M059J (cell line): ENCODE measurements at places on chromosomes 2 and 18. TPM values are rescaled to one million over a fixed set of nuclear protein-coding genes. Genes with fewer than 3 reads are reported as not detected.

The ABCB11 gene
- total RNA-seq = 0.02 TPM in 2 replicates

DNA sequence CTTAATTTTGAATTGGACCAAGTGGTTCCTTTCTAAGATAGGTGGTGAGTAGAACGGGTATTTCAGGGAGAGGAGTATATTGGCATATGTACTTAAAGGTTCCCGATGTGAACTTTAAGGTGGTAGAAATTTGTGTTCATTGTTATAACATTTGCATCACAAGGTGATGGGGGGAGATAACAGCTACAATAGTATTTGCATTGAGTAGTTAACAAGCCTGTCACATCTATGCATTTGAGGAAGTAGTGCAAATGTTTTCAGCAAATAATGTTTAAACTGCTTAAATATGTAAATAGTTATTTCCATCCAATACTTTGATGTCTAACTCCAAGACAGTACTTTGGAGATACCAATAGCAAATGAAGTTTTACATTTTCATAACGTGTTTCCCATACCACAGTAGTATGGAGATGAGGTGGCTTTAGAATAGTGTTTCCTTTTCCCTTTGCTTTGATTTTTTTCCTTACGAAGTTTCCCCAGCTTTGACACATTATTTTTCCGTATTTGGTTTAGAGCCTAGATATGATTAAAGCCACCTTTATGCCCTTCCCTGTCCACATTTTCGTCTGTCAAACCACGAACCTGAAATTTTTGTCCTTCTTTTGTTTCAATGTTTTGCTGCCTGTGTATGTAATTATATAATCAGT lies 46.6 kb downstream of the VAPA start:
- DNase-seq = no peak

GRCh38 chr2:30159766-30160165 lies 13.0 kb downstream of the YPEL5 start:
- DNase-seq = no peak

GRCh38 chr18:3177902-3178687 lies 41.7 kb downstream of the MYOM1 start:
- peak; percentile 40 for DNase-seq

The MAP3K19 gene
- total RNA-seq = not detected in 2 replicates

DNA sequence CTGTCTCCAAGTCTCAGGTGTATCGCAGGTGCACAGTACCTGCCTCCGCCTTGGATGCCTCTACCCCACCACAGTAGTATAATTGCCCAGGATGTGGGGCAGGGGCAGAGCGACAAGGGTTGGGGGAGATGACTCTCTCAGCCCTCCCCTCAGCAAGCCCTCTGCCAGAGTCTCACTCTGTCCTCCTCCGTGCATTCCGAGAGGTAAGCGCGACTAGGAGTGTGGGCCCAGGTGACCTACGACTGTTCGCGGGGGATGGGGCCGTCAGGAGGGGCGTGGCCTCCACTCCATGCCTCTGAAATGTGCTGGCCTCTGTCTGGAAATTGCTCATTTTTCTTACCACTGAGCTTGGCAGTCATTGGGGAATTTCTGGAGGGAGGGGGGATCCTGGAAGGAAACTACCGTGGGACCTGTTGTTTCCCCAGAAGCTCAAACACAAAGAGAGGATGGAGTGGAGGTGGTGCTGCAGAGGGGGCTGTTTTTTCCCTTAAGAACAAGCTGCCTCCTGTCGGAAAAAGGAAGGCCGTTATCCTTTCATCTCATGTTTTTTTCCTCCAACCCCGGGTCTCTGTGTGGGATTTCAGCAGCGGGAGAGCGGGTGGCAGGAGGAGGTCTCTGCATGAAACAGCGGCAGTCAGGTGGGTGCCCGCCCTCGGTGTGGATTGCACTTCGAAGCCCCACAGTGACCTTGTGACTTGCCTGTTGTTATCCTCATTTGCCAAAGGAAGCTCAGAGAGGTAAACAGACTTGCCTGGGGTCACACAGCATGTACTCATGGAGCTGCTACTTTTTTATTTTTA lies 13.0 kb upstream of the RALB start:
- DNase-seq = peak; percentile 95

- DNase-seq = peak; percentile 66
Observed at GRCh38 chr18:3454365-3455089, 4.6 kb downstream of the TGIF1 start.

DNA sequence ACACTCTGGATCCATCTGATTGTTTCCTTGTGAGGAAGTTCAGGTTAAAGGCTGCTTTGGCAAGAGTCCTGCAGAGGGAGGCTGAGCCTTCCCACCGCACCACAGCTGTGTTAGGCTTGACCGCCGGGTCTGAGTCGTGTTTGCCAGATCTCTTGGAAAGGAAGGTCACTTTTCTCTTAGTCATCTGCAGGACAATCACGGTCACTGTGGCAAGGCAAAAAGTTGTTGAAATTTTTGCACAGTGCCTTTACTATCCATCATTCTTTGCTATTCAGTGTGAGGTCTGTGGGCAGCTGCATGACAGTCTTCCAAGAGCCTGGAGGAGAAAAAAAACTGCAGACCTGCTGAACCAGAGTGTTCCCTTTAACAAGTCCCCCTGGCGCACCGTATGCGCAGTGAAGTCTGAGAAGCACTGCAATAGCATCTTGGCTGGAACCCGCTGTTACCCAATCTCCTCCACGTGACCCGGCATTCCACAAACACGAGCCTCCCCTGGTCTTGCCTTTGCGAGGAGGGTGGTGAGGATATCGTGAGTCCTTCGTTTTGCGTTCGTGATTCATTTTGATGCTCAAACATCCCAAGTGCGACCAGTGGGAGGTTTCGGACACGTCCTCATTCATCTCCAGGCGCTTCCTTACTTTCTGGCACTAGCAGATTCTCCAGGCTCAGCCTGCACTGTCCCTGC lies 23.0 kb downstream of the BIN1 start:
- peak; percentile 94 for DNase-seq

DNA sequence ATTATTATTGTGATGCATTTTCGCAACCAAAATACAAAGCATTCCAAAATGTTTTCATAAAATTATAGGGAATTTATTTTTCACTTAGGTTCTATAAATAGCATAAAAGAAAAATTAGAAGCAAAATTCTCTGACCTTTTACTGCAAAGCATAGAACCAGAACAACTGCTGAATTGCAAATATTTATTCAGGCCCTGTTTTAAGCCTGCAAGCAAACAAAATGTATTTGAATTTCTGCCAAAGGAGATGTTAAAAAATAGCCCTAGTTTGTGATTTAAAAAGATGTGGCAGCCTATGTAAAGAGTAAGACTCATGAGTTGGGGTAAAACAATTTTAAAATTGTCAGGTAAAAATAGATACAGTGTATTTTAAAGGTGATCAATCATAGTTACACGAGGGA lies 138.1 kb downstream of the KCNJ3 start:
- no peak for DNase-seq

The CFC1 gene
- total RNA-seq = not detected in 2 replicates

GRCh38 chr2:192932376-192932775 lies 737.6 kb upstream of the TMEFF2 start:
- DNase-seq = no peak

The MYO5B gene
- total RNA-seq = 4.1 and 5.5 TPM in 2 replicates

The PKDCC gene
- 4.1 and 5.4 TPM in 2 replicates for total RNA-seq

GRCh38 chr18:45749918-45750689 lies 26.1 kb downstream of the SLC14A1 start:
- DNase-seq = no peak

- no peak for DNase-seq
Observed at GRCh38 chr2:15984368-15985255, 44.3 kb downstream of the MYCN start.

GRCh38 chr2:161355106-161355505 lies 46.9 kb downstream of the PSMD14 start:
- DNase-seq = no peak

The EVX2 gene
- total RNA-seq = not detected in 2 replicates

DNA sequence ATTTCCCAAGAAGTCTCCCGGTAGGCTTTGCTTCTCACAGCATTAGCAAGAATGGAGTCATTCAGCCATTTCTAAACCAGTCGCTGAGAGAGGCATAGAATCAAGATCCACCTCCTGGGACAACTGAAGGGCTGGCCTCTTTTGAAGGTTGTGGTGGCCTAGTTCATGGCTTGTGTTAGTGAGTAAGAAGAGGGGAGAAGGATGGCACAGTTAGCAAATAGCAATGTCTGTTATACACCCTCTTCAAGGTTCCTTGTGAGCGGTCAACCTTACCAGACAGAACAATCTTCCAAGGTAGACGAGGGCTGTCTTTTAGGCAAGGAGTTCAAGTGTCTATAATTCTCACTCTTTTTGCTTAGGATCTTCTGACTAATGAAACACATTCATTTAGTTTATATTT lies 35.4 kb upstream of the DNAH7 start:
- DNase-seq = no peak

DNA sequence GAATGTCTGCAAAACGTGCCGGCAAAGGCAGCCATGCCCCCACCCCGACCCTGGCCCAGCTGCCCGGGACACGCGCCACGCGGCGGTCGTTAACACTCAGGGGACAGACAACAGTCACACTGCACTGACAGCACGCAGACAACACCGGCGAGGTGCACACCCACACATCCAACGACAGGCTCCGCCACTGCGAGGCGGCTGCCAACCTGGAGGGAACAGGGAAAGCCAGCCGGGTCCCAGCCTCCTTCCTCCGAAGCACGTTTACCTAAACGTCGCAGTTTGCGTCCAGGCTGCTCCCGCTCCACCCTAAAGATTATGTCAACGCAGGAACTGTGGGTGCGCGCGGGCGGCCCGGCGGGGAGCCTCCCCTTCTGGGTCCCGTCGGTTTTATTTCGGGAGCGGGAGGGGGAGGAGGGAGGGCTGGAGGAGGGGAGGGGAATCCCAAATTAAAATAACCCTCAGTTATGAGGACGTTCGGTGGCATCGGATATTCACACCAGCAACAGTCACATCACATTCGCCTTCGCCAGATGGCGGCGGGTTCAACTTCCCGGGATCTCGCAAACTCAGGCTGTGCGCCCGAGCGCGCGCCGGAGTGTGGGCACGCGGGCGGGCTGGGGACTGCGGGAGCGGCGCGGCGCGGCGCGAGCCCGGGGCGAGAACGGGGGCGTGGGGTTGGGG lies 644 bp downstream of the PTGR3 start:
- DNase-seq = peak; percentile 54

- peak; percentile 82 for DNase-seq
Observed at GRCh38 chr2:43110442-43110871, 115.9 kb downstream of the ZFP36L2 start.

GRCh38 chr2:66930339-66931220 lies 466.6 kb upstream of the ETAA1 start:
- DNase-seq = peak; percentile 9

The KCMF1 gene
- total RNA-seq = 52.7 and 81.2 TPM in 2 replicates

DNA sequence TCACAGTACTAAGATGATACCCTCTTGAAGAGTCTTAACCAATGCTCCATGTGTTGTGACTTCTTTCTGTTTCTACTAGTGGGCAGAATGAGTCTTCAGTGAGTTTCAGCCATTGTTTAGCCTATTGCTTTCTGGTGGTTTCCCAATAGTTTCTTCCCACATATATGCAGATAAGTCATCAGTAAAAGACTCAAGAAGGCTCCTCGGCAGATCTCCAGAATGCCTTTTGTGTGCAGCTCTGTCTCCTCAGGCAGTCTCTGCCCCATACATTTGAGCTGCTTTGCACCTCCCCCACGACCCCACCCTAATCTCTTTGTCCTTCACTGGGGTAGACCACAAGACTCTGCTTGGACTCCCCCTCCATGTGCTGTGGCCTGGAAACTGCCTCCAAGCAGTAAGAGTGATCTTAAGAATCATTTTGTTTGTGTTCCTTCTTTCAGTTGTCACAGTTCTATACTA lies 71.6 kb upstream of the CHRNA1 start:
- peak; percentile 87 for DNase-seq

- DNase-seq = peak; percentile 72
Observed at GRCh38 chr18:49584394-49584793, 22.5 kb downstream of the LIPG start.

GRCh38 chr2:203859030-203859789 lies 8.4 kb upstream of the CTLA4 start:
- no peak for DNase-seq

DNA sequence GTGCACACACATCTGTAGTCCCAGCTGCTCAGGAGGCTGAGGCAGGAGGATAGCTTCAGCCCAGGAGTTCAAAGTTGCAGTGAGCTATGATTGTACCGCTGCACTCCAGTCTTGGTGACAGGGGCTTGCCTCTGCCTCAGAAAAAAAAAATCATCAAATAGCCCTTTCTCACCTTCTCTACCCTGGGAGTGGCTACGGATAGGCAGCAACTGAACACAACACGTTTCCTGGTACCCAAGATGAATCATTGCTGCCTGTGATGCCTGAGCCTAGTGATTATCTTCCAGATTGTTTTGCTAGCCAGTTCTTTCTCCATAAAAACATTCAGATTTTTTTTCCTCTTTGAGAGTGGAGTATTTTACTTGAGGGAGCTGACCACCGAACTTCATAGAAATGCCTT lies 13.5 kb downstream of the INPP4A start:
- DNase-seq = peak; percentile 75

DNA sequence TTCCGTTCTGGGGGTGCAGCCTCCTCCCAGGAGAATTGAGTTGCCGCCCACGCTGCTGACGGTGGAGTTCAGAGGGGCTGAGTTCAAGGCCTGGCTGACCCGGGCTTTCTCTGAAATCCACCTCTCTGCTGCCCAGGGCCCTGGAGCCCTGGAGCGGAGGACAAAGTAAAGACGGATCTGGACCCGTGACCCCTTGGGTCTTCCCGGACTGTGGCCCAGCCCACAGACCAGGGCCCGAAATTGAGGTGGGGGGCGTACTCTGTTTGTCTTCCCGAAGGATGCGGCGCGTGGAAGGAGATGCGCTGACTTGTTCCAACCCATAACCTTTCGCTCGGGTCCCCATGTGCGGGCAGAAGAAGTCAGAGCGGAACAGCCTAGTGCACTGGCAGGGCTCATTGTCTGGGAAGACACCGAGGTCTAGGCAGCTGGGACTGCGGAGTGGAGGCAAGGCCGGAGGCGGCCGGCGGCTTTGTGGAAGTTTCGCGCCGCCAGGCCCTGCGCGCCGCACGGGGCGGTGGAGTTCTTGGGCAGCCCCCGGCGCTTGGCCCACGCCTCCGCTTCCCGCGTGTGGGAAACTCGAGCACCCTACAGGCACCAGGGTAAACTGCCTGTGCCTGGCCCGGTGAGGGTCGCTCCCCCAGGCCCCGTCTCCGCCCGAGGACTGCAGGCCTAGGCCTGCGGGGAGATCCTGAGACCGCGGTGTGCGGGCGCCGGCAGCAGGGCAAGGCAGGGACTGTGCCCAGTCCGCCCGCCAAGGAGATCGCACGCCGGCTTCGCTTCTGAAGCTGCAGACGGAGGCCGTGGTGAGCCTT lies 9.8 kb downstream of the POU3F3 start:
- DNase-seq = no peak

The GLI2 gene
- 0.76 and 4.3 TPM in 2 replicates for total RNA-seq

- no peak for DNase-seq
Observed at GRCh38 chr18:9343577-9343976, 9.0 kb downstream of the TWSG1 start.
